Activated CD8-positive, alpha-beta T cell treated with anti-CD3 and anti-CD28 coated beads, Interleukin-2, amount 10 ng/mL, durations not matched to agents 7 days and 5 days (primary cell): ENCODE measurements at places on chromosomes 5 and 9. TPM values are rescaled to one million over a fixed set of nuclear protein-coding genes. Genes with fewer than 3 reads are reported as not detected.

DNA sequence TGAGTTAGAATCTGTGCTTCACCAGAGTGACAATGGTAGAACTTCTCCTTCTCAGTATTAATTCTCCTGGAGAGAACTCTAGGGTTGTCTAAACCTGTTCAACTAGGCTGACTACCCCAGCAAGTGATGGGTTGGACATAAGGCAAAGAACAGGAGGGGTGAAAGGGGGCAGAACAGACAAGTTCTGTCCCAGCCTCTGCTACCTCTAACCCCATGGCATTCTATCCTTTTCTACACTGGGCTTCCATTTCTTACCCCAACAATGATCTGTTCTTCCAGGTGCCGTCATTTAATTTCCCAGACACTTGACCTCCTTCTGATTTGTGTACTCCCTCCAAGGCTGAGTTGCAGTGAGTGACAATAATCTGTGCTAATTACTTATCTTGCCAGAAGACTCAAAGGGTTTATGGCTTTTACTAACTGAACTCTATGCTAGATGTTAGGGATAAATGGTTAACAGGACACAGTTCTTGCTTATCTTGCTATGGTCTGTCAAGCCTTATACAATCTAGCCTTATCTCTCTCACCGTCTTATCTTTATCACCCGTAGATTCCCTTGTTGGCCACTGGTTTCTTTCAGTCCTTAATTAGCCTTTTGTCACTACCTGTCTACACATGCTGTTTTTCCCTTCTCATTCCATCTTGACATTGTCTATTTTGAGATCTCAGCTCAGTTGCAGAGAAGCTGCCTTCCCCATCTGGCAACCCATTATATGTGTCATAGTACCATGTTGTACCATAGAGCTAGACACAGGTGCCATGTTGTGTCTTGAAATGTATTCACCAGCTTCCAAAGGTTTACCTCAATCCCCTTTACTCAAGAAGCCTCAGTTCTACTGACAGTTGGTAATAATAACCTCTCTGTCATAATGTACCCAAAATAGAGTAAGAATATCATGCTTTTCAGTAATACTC is 10.0 kb upstream of the MATR3 start:
- DNase-seq, result no peak
- H3K4me3 ChIP-seq, result no peak overlapping the region
- no peak overlapping the region for H3K27ac ChIP-seq
- peaks cover 69% of the 10 kb centered on the region for H3K36me3 ChIP-seq

DNA sequence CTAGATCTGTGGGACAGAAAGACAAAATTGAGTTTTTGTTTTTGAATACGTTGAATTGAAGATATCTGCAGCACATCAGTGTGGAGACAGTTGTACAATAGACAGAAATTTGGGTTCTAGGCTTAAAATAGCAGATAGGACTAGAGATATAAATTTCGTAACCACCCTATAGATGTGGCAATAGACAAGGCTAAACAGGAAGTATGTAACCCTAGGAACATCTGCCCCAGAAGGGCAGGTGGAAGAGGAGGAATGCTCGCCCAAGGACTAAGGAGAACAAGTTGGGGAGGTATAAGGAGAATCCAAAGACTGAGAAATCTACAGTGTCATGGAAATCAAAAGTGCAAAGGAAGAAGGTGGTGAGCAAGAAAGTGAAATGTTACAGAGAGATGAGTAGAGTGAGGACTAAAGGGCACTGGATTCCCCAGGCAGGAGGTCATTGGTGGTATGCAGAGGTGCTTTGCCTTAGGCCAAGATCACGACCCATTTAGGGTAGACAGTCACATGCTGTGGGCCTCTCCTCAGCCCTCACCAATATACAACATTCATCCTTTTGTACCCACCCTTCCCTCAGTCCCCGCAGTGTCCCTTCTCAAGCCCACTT is 109.1 kb upstream of the ELL2 start:
- no peak overlapping the region for H3K4me3 ChIP-seq
- no peak for DNase-seq
- peaks cover 9% of the 10 kb centered on the region for H3K4me1 ChIP-seq

GRCh38 chr9:117649126-117649525 is 55.1 kb upstream of the TLR4 start:
- H3K27ac ChIP-seq, result no peak overlapping the region
- H3K27me3 ChIP-seq, result peaks cover 5% of the 10 kb centered on the region
- H3K36me3 ChIP-seq, result no peaks in the 10 kb centered on the region
- no peak for DNase-seq
- no peak overlapping the region for H3K4me3 ChIP-seq
- peaks cover 6% of the 10 kb centered on the region for H3K4me1 ChIP-seq

DNA sequence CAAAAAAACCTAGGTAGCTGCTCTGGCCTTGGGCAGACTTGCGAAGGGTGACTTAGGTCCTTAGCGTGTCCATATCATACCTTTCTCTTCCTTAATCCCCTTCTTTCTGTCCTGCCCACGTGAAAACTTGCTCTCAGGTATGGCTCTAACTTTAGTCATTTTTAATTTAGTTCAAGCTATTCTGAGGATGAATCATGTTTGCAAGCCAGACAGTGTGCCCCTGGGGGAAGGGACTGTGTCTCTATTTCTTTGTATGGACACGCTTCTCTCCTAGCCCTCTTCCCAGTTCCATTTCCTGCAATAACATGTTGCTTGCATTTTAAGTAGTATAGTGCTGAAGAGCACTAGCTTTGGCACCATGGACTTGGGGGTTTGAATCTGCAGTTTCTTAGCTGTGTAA is 120.6 kb downstream of the PTTG1 start:
- no peaks in the 10 kb centered on the region for H3K4me1 ChIP-seq
- H3K36me3 ChIP-seq, result no peaks in the 10 kb centered on the region
- DNase-seq, result no peak
- H3K4me3 ChIP-seq, result no peak overlapping the region
- no peak overlapping the region for H3K27ac ChIP-seq

- H3K27me3 ChIP-seq, result no peaks in the 10 kb centered on the region
- no peak for DNase-seq
- no peak overlapping the region for H3K27ac ChIP-seq
- no peaks in the 10 kb centered on the region for H3K36me3 ChIP-seq
- no peaks in the 10 kb centered on the region for H3K4me1 ChIP-seq
- H3K4me3 ChIP-seq, result no peak overlapping the region
Observed at GRCh38 chr5:21613971-21614488, 1239.1 kb downstream of the CDH12 start.

DNA sequence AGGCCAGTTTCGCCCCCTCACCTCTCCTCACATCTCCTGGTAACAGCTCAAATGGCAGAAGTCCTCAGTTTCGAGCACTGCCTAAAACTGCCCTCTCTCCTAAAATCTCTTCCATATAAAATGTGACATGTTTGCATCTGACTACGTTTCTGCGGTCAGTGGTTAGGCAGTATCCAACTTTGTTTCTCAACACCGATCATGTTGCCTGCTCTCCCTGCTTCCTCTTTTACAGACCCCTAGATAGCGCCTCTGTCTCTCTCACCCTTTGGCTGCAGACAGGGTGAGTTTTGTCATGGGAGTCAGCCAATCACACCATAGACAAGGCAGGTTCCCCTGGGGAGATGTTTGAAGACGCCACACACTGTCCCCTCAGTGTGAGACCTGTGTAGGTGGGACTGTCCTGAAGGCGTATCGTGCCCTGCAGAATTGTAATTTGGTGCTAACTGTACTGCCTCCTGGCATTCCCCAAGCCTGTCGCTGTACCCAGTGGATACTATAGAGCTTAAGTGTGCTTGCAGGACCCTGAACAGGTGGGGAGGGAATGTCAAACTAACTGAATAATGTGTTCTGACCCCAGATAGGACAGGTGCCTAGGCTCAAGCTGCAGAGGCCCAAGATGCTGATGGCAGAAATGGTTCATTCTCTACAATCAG is 1.1 kb downstream of the HEXB start:
- H3K4me1 ChIP-seq, result peaks cover 29% of the 10 kb centered on the region
- H3K36me3 ChIP-seq, result peaks cover 20% of the 10 kb centered on the region
- peaks cover 7% of the 10 kb centered on the region for H3K27me3 ChIP-seq
- peak overlapping the region; percentile 57 for H3K27ac ChIP-seq
- DNase-seq, result peak; percentile 22

- peaks cover 8% of the 10 kb centered on the region for H3K4me1 ChIP-seq
- no peak overlapping the region for H3K4me3 ChIP-seq
- H3K36me3 ChIP-seq, result peaks cover 81% of the 10 kb centered on the region
- no peak for DNase-seq
Observed at GRCh38 chr9:112288029-112288428, 45.4 kb downstream of the PTBP3 start.

DNA sequence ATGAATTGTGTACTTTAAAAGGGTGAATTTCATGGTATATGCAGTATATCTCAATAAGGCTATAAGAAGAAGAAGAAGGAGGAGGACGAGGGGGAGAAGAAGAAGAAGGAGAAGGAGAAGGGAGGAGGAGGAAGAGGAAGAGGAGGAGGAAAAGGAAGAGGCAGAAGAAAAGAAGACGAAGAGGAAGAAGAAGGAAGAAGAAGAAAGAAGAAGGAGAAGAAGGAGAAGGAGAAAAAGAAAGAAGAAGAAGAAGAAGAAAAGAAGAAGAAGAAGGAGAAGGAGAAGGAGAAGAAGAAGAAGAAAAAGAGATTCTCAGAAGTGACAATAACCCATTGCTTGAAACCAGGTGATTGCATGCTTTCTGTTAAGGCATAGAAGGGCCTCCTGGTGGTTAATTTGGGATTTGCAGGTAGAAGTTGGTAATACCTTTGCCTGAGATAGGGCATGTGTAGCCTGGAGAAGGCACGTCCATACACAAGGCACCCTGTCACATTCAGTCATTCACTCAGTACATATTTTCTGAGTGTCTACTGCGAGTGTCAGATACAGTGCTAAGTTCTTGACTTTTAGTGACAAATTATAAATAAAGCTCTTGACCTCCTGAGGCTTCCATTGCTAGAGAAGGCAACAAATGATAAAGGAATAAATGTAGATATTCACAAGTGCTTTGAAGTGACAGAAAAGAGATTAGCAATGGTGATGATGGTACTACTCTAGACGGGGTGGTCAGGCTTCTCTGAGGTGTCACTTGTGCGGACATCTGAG is 231.3 kb downstream of the NPR3 start:
- no peak overlapping the region for H3K27ac ChIP-seq
- DNase-seq, result peak; percentile 39
- H3K4me3 ChIP-seq, result no peak overlapping the region

GRCh38 chr5:145587308-145587672 is 247.9 kb downstream of the PRELID2 start:
- no peak overlapping the region for H3K4me3 ChIP-seq
- H3K36me3 ChIP-seq, result no peaks in the 10 kb centered on the region
- DNase-seq, result no peak
- no peaks in the 10 kb centered on the region for H3K4me1 ChIP-seq
- no peak overlapping the region for H3K27ac ChIP-seq

DNA sequence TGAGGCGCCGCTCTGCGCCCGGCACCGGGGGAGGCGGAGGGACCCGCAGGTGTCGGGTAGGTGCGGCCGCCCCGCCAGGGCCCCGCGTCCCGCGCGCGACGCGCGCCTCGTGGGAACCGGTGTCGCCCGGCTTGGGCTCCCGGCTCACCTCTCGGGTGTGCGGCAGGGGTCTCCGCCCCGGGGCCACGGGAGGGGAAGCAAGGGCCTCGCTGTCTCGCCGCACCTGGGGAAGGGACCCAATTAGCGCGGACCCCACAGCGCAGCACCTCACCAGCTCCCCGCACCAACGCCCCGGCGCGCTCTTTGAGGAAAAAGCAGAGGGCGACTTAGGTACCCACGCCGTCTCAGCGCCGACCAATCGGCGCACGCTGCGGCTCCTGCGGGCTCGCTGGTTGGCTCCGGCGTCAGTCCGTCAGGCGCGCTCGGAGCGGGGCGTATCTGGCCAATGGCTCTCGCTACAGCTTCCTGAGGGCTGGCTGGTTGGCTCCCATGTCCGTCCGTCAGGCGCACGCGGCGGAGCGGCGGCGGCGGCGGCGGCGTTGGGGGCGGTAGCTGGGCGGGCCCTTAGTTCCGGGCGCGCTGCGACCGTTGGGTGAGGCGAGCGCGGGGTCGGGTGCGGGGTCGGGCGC is at the start of gene TRAF2:
TSS of gene TRAF2 (plus strand) at position 567 of the 629 bp plus-strand sequence. CDS start 12,225 bp downstream, outside the sequence.
- H3K4me1 ChIP-seq, result peaks cover 51% of the 10 kb centered on the region
- peak within 1 kb of the TSS; percentile 89 for H3K27ac ChIP-seq
- peak within 1 kb of the TSS; percentile 98 for H3K4me3 ChIP-seq
- peaks cover 27% of the 10 kb centered on the region for H3K36me3 ChIP-seq

DNA sequence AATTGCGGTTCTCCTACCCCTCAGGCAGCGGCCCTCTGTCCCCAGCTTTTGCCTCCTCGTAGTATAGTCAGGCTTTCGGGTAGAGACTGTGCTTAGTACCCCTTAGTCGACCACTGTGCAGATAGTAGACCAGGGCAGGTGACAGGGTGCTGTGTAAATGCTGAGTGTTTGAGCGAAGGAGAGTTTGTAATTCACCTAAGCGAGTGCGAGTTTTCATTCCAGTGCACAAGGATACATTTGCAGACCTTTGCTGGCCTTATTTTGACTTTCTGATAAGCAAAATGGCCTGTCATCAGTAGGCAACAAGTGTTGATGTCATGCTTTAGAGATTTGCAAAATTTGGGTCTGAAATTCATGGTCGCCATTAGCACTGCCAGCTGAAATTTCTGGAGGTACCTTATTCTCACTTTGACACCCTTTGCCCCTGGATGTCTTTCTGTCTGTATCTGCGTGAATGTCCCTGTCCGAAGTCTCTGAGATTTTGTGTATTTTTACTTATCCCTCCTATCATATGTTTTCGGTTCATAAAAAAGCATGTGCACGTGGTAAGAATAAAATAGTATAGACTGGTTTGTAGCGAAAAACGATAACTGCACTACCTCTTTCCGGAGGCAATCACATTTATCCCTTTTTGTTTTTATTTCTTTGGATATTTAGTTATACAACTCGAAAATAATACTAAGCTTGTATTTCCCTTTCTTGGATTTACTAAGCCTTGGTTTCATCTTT is 1.9 kb downstream of the LMNB1 start:
- no peaks in the 10 kb centered on the region for H3K27me3 ChIP-seq
- peaks cover 50% of the 10 kb centered on the region for H3K4me1 ChIP-seq
- peaks cover 50% of the 10 kb centered on the region for H3K36me3 ChIP-seq
- H3K4me3 ChIP-seq, result peak overlapping the region; percentile 96
- H3K27ac ChIP-seq, result peak overlapping the region; percentile 98
- DNase-seq, result no peak

GRCh38 chr9:76255781-76256455 is 138.3 kb downstream of the RFK start:
- H3K4me1 ChIP-seq, result no peaks in the 10 kb centered on the region
- DNase-seq, result no peak
- H3K36me3 ChIP-seq, result no peaks in the 10 kb centered on the region
- peaks cover 3% of the 10 kb centered on the region for H3K27me3 ChIP-seq
- H3K4me3 ChIP-seq, result no peak overlapping the region

DNA sequence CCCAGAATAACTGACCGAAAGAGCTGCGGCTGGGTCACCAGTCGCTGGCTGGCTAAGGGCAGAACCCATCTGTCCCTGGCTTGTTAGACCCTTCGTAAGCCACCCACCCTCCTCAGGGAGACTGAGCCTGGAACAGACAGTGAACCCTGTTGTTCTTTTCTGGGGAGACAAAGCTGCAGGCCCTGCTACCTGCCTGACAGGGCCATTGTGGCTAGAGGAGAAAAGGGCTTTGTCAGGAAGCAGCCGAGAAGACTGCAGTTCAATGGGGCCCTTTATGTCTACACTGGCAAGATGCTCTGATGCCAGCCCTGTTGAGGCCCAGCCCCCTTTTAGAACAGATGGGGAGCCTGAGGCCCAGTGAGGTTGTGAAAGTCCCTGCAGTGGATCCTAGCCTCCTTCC is 3.7 kb upstream of the NIPAL4 start:
- no peak overlapping the region for H3K4me3 ChIP-seq
- no peak overlapping the region for H3K27ac ChIP-seq
- peaks cover 43% of the 10 kb centered on the region for H3K27me3 ChIP-seq

The SLC36A2 gene
- total RNA-seq, result not detected

The PROB1 gene
- 6.2 TPM for total RNA-seq

The ZNG1C gene
- total RNA-seq, result 35.6 TPM

The SPINK6 gene
- total RNA-seq, result not detected

The FOXD4L5 gene
- 0.23 TPM for total RNA-seq

The PCA3 gene
- not detected for total RNA-seq
